ENCODE measurements at places on chromosomes 7 and 10.

DNA sequence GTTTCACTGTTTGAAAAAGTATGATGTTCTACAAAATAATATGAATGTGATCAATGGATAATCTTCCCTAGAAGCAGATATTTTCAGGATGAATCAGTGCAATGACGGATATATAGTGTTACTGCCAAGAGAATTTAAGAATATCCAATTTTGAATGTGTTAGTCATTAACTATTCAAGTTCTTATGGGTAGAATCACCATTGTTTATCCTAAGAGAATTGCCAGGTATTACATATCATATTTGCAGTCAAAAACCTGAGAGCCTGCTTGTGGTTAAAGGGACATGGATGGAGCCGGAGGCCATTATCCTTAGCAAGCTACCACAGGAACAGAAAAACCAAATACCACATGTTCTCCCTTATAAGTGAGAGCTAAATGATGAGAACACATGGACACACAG is 26.9 kb downstream of the AHR start:
- DNase-seq, result no peak

DNA sequence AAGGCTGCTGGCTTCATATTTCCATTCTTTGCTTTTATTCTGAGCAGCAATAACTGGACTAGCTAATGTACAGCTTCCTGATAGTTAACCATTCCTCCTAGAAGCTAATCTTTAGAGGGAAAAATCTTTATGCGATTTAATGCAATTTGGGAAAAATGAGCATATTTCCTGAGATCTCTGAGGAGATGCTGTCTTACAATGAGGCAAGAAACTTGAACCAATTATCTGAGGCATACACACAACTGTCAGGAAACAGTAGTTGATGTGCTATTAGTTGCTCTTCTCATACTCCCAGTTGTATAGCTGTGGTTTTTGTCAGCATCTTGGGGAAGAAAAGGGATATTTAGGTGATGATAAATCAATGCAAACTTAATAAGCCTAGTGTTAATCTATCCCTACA is 265.9 kb downstream of the NEBL start:
- no peak for DNase-seq

- DNase-seq, result peak; percentile 58
Observed at GRCh38 chr10:59098387-59098786, 78.1 kb upstream of the PHYHIPL start.

DNA sequence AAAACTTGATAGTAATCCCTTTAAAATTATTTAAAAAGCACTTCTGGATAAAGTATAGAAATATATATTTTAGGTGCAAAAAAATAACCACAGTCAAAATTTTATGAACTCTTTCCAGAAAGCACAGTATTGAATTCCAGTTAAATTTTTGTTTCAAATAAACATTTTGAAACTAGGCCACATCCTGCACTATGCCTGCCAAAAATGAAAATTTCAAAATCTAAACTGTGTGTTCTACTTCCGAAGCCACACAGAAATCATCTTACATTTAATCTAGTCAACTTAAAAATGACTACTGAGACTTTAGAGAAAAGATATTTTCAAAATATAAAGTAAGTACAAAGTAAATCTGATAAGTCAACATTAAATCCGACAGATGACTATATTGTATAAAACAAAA is 50.0 kb downstream of the MAGI2 start:
- DNase-seq, result peak; percentile 8

GRCh38 chr10:96587264-96588059 is 650 bp upstream of the TM9SF3 start:
- DNase-seq, result peak; percentile 70

- peak; percentile 83 for DNase-seq
Observed at GRCh38 chr10:13338390-13339110, 9.5 kb downstream of the SEPHS1 start.

GRCh38 chr7:24715661-24716479 is 41.4 kb downstream of the GSDME start:
- no peak for DNase-seq

DNA sequence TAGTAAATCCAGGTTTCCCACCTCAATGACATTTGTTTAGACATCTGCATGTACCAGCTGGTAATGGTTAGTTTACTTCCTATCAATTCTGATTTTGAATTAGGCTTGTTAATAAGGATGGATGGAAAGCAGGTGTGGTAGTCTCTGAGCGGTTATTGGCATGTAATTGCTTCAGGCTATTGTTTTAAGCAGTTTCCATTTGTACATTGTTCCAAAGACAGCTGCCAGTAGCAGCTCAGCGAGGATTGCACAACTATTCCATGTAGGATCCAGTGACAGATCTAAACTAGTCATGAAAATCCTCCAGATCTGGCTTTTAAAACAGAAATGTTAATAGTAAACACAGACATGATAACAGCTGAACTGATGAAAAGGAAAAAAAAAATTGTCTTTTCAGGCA is 436.0 kb upstream of the ADARB2 start:
- DNase-seq, result no peak

All from fibroblast of the conjunctiva (primary cell).